ENCODE measurements at places on chromosomes 6 and 20. TPM values are rescaled to one million over a fixed set of nuclear protein-coding genes. Genes with fewer than 3 reads are reported as not detected.
A peak's percentile ranks its signal among the peaks of the same experiment; 100 is the strongest.

RIPOR3 gene
- total RNA-seq = 0.13 TPM

GRCh38 chr6:16667509-16667908 is 93.8 kb downstream of the ATXN1 start:
- no peak for DNase-seq

MEI4 gene
- total RNA-seq = not detected

DNA sequence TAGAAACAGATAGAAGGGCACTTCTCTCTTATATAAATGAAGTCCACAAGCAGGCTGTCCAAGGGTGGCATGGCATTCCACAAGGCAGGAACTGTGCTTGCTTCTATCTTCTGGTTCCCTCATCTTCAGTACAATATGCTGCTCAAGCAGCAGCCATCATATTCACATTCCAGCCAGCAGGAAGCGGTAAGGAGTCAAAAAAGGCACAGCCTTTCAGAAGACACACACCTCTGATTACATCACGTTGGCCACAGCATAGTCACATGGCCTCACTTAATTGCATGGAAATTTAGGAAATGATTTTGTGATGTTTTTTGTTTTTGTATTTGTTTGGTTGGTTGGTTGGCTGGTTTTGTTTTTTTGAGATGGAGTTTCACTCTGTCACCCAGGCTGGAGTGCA is 19.0 kb downstream of the REM1 start:
- DNase-seq = peak; percentile 48

DNA sequence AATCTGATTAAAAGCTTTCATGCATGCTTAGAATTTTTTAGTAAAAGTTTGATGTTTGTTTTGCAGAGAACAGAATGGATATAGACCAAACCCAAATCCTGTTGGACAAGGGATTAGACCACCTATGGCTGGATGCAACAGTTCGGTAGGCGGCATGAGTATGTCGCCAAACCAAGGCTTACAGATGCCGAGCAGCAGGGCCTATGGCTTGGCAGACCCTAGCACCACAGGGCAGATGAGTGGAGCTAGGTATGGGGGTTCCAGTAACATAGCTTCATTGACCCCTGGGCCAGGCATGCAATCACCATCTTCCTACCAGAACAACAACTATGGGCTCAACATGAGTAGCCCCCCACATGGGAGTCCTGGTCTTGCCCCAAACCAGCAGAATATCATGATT is 133.6 kb downstream of the NCOA3 start:
- no peak for DNase-seq

DNA sequence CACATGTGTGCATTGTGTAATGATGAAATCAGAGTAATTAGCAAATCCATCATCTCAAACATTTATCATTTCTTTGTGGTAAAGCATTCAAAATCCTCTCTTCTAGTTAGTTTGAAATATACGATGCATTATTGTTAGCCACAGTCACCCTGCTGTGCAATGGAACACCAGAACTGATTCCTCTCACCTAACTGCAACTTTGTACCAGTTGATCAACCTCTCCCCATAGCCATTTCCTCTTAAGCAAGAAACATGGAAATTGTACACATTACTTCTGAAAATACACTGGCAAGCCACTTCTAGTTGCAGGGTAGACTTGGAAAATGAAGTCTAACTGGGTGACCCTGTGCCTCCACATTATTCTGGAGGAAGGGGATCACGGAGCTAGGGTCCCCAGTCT is 58.1 kb upstream of the ESR1 start:
- no peak for DNase-seq

DNA sequence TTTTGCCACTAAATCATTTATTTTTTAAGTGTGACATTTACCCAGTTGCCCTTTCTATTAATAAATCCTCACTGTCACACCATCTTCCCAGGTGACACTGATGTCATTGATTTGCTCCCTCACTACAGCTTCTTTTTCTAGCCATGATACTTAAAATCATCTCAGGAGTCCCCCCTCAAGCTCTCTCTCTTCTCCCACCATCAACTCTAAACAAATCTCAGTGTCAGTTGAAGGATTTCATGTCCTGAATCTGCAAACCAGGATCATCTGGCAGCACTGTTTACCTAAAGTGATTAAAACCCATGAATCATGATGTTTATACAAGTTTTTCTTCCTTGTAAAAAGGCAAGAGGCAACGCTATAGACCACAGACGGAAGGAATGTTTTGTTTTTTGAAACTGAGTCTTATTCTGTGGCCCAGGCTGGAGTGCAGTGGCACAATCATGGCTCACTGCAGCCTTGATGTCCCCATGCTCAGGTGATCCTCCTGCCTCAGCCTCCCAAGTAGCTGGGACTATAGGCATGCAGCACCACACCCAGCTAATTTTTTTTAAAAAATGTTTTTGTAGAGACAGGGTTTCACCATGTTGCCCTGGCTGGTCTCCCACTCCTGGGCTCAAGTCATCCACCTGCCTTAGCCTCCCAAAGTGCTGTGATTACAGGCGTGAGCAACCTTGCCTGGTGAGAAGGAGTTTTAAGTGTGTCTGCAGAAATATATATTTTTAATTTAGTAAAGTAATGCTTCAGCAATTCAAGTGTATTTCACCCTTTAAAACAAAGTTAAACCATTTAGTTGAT is 30.1 kb upstream of the SH3BGRL2 start:
- DNase-seq = peak; percentile 60

DNA sequence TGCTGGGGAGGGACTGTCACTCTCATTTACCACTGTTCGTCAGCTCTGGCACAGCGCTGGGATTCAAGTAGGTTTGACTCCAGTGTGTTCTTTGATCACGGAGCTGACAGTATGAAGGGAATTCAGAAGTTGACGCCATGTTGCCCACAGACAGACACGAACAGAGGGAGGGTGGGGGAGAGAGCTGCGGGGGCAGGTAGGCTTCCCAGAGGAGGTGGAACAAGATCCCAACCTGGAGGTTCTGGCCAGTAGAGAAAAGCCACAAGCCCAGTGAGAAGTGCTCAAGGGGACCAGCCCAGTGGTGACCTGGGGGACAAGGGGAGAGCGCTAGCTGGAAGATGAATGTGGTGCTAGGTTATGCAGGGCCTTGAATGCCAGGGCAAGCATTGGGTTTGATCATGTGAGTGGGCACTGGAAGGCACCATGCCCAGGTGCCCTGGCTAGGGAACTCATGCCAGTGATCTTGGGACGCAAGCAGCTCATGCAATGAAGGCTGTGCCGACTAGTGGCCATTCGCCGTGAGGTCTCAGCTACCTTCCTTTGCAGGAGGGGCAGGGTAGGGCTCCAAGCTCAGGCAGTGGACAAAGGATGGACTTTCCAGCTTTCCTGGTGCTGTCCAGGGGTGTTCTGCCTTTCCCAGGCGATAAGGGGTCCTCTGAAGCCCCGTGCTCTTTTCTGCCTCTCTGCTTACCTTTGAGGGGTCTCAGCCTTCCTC is 50.4 kb upstream of the APCDD1L start:
- no peak for DNase-seq

DNA sequence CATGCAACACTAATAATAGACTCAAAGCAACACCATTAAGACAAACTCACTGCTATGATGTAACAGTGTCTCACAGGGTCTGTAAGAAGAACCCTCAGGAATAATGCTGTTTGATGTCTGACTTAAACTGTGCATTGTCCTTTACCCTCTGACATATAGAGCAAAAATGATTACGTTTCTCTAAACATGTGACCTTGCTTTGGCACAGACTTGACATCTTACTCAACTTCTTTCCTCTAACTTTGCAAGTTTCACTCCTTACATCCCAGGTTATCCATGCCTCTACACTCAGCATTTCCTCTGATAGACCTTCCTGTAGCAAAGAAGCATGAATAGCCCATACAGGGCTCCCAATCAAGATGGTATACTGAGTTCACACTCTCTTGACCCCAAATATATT is 252.7 kb downstream of the UST start:
- peak; percentile 36 for DNase-seq

DNA sequence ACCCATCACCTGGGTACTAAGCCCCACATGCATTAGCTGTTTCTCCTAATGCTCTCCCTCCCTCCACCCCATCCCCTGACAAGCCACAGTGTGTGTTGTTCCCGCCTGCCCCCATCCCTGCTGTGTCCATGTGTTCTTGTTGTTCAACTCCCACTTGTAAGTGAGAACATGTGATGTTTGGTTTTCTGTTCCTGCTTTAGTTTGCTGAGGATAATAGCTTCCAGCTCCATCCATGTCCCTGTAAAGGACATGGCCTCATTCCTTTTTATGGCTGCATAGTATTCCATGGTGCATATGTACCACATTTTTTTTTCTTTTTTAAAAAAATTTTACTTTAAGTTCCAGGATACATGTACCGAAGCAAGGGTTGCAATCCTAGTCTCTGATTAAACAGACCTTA is 76.7 kb downstream of the RNF217 start:
- DNase-seq = no peak

DNA sequence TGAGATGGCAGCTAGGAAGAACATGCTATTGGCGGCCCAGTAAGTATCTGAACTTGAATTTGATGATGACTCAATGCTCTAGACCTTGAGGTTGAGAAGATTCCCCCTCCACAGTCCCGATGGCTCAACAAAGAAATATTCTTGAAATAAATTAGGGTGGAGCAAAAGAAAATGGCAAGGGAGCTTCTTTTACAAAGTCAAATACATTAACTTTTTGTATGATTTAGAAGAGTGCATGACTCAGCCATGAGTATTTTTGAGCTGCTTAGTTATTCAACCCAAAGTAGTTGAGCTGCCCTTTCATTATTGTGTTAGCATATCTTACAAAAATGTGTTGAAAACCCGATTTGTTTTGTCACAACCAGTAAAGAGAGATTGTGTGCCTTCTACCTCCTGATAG is 7.6 kb downstream of the TFAP2C start:
- peak; percentile 90 for DNase-seq

- DNase-seq = no peak
These were observed 67.1 kb downstream of the ESF1 start for GRCh38 chr20:13717631-13718044.

FKBP1A gene
- total RNA-seq = 420 TPM

HLA-DQA2 gene
- total RNA-seq = not detected

- DNase-seq = no peak
These were observed 199.0 kb downstream of the JARID2 start for GRCh38 chr6:15444881-15445280.

DNA sequence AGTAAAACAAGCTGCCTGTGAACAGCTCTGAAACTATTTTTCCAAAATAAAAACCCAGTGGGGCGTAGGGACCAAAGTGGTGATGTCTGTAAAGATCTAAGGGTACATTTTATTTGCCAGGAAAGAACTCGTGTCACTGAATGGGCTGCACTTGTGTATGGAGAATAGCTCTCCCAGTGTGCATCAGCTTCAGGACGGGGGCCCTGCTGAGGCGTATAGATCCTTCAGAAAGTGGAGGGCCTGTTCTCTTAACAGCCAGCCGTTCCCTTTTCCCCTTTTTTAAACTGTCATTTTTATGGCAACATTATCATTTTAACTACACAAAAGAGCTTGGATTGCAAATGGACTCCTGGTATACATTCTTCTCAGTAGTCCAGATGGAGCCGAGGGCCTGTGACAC is 137.3 kb downstream of the TMEM242 start:
- DNase-seq = no peak

- DNase-seq = no peak
These were observed 213.3 kb downstream of the ZDHHC14 start for GRCh38 chr6:157594292-157594691.

DNA sequence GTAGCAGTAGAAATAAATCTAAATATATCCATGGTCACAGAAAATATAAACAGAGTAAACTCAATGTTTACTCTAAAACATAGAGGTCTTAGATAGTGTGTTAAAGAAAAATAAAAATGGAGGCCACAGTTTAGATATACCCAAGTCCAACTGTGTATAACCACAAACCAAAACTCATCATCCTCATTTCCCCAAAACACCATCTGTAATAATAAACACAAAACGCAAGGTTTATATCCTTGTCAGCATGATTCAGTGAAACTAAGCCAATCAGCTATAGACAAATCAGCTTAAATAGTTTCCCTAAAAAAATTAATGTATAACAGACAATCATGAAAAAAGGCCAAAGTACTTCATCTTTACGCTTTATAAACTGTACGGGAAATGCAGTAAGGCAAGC is 2.7 kb upstream of the HACE1 start:
- DNase-seq = no peak

- DNase-seq = no peak
These were observed 73.0 kb downstream of the SLC24A3 start for GRCh38 chr20:19285436-19285835.

DNA sequence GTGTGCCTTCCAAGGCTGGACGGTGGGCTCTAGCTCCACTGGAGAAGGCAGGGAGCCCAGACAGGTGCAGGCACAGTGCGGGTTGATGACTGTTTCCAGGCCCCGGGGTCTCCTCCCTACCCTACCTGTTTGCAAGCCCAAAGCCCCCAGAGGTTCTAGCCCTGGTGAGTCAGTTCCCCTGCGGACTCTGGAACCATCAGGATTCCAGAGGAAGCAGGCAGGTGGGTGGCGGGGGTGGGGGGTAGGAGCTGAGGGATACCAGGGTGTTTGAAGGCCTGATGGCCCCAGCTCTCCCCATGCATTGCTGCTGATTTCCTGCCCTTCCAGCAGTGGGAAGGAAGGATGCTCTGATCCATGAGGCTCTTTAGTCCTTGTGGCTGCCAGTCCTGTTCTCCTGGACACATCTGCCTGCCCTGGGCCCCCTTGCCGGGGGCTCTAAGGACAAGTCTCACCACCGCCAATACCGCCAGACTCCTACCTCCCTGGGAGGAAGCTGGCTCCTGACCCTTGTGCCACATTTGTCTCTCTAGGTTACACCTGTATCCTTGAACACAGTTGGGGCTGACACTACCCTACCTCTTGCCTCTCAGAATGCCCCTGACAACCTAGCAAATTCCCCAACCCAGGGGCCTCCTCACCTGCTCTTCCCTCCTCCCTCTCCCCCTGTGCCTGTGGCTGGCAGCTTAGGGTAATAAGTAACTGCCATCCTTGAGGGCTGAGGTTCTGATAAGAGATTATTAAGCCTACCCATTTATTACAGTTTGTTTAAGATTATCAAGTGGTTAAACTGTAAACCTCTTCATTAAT is 21.7 kb downstream of the KCNK5 start:
- DNase-seq = no peak

CGA gene
- 1.5 TPM for total RNA-seq

- no peak for DNase-seq
These were observed 5.9 kb upstream of the EYA4 start for GRCh38 chr6:133235221-133235620.

GRCh38 chr6:130138116-130138908 is 84.4 kb downstream of the SAMD3 start:
- DNase-seq = no peak

BPIFB3 gene
- not detected for total RNA-seq

FOXA2 gene
- not detected for total RNA-seq

STX11 gene
- total RNA-seq = 0.27 TPM

- peak; percentile 67 for DNase-seq
These were observed 18.5 kb downstream of the POM121L2 start for GRCh38 chr6:27293436-27294098.

DNA sequence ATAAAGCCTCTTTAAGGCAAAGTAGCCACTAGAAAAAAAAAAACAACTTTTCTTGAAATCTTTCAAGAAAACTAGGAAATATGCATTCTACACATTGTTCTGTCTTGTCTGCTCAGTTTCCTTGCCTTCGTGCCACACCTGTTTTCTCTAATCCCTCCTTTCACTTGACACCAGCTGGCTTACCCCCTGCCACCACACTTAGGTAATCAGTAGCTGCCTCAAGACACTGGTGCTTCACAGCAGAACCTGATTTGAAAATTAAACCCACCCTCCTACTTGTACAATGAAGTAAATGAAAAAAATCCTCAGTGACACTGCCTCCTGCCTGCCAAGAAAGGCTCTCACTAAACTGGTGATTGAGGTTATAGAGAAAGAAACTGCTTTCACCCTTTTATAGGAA is 45.8 kb upstream of the SCML4 start:
- no peak for DNase-seq

CLPSL1 gene
- not detected for total RNA-seq

GRCh38 chr6:166931426-166931970 is 24.9 kb downstream of the RNASET2 start:
- no peak for DNase-seq

STX7 gene
- 36.7 TPM for total RNA-seq

FAM83B gene
- total RNA-seq = not detected

KCNG1 gene
- total RNA-seq = 5.7 TPM

Measured in HFFc6 (cell line).